ENCODE measurements at places on chromosomes 1 and 21. TPM values are rescaled to one million over a fixed set of nuclear protein-coding genes. Genes with fewer than 3 reads are reported as not detected.

NPPB gene
- total RNA-seq, result 0.89 TPM

SPRR1A gene
- not detected for total RNA-seq

OR2T10 gene
- total RNA-seq, result not detected

GRCh38 chr1:207619871-207620542 lies 24.9 kb upstream of the CR1L start:
- DNase-seq, result peak; percentile 75

- DNase-seq, result no peak
These were observed 358.9 kb upstream of the SGIP1 start for GRCh38 chr1:66175098-66175497.

- DNase-seq, result no peak
These were observed 62.9 kb downstream of the TEX35 start for GRCh38 chr1:178575611-178576361.

GRCh38 chr1:32388641-32389040 lies 5.6 kb downstream of the BSDC1 start:
- DNase-seq, result no peak
